Fibroblast of the conjunctiva (primary cell): ENCODE measurements at places on chromosomes 3 and 15.

- no peak for DNase-seq
Measured at GRCh38 chr3:30258426-30259392, 347.7 kb upstream of the TGFBR2 start.

DNA sequence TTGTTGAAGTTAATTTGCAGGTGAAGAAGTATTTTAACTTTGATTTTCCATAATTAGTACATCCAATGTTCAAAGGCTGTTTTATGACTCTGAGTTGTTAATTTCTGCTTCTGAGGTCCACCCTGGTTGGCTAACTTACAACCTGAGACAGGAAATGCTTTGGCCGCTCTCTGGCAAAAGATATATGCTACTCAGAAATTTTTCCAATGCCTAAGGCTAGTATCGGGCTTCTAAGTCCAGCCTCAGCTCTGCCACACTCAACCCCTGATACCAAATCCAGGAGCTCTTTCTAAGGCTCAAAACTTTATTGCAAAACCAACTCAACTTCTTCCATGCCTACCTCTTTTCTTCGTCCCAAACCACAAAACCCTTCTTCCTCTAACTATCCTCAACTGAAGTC is 192.9 kb downstream of the NEK10 start:
- DNase-seq, result no peak

DNA sequence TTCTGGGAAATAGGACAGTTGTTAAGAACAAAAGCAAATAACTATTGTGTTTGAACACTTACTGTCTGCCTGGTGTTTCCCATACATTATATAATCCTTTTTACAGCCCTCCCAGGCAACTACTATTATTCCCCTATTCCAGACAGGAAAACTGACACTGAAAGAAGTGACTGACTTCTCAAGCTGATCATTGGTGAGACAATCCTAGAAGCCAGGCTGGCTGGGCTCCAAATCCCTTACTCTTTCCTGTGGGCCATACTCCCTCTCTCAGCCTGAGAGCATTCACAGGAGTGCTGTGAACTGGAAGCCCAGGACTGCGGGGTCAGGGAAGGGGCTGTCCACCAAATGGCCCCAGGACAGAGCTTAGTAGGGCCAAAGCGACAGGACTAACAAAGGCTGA is 39.2 kb upstream of the PDE8A start:
- DNase-seq, result no peak

GRCh38 chr3:55518451-55518850 is 31.3 kb upstream of the WNT5A start:
- DNase-seq, result no peak

GRCh38 chr3:55320928-55321327 is 166.2 kb downstream of the WNT5A start:
- no peak for DNase-seq

DNA sequence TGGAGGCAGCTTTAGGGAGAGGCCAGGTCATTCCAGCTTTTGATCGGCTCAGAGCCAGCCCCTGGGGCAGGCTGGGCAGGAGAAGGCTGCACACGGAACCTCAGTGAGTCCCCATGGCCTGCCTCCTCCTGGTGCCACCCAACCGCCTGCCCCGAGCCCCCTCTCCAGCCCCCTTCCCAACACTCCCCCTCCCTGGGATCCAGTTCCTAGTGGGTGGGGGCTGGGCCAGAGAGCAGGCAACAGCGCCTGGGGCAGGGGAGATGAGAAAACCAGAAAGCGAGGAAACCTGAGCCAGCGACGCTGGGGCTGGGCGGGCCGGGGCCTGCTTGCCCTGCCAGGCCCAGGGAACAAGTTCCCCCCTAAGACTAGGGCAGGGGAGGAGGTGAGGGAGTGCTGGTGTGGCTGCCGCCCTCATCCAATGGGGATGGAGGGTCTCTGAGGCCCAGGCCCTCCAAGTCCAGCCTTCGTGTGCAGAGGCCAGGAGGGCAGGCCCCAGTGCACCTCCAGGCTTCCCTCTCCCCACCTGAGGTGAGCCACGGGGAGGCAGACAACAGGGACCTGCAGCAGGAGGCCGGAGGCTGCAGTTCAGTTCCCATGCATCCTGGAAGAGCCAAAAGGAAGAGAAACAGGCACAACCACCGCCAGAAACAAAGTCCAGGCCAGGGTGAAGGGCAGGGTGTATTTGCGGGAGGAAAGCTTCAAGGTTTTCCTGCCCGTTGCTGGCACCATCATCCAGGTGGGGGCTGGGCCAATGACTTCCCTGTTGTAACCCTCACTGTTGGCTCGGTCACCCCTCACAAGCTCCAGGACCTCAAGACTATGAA is 4.0 kb upstream of the SEMA3F start:
- DNase-seq, result no peak

DNA sequence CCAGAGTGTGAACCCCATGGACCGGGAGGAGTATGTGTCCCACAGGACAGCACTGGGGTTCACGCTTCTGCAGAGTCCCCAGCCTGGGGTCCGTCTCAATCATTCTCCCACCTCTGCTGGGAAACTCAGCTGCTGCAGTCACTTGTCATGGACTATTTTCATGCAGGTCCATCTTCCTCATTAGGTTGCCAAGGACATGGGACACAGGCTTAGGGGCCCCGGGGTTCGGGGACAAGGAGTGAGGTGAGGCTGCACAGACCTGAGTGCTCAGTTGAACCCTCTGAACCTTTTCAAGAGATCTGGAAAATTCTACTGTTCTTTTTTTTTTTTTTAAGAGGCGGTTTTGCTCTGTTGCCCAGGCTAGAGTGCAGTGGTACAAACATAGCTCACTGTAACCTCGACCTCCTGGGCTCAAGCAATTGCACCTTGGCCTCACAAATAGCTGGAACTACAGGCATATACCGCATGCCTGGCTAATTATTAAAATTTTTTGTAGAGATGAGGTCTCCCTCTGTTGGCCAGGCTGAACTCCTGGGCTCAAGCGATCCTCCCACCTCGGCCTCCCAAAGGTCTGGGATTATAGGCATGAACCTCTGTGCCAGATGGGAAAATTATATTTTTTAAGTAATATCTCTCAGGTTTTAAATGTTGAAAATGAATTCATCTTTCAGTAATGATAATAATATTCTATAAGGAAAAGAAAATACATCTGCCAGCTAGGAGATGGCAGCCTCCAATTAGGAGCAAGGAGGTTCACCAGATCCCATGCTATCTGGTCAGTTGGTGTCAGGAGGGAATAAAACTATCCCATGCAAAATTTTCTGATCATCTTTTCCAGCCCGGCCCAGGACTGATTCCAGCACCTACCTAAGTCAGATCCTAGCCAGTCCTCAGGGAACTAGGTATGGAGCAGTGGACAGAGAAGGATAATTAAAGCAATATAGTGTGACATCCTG is 45.2 kb downstream of the RPN1 start:
- DNase-seq, result no peak
